ENCODE measurements at places on chromosomes 7 and 10. TPM values are rescaled to one million over a fixed set of nuclear protein-coding genes. Genes with fewer than 3 reads are reported as not detected.

GRCh38 chr7:33039257-33039902 lies 23.2 kb downstream of the NT5C3A start:
- peaks cover 9% of the 10 kb centered on the region for H3K4me1 ChIP-seq
- H3K36me3 ChIP-seq = no peaks in the 10 kb centered on the region
- no peak overlapping the region for H3K27ac ChIP-seq
- H3K4me3 ChIP-seq = peak overlapping the region; percentile 30
- DNase-seq = peak; percentile 31

GRCh38 chr10:132972149-132972985 lies 30.0 kb upstream of the CFAP46 start:
- no peaks in the 10 kb centered on the region for H3K36me3 ChIP-seq
- no peak overlapping the region for H3K27ac ChIP-seq
- H3K4me3 ChIP-seq = no peak overlapping the region
- DNase-seq = no peak
- peaks cover 56% of the 10 kb centered on the region for H3K27me3 ChIP-seq

DNA sequence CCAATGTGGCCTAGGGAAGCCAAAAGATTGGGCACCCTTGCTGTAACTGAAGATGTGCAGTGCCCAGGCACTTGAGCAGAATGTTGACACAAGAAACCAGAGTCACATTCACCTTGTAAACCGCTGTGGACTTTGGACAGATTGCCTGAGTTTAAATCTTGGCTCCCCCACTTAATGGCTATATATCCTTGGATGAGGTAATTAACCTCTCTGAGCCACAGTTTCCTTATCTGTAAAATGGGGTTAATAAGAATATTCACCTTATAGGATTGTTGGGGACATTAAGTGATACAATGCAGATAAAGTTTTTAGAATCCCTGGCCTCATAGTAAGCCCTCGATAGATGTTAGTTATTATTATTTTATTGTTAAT lies 331.0 kb downstream of the LRMDA start:
- H3K27me3 ChIP-seq = no peaks in the 10 kb centered on the region
- no peaks in the 10 kb centered on the region for H3K36me3 ChIP-seq
- H3K4me1 ChIP-seq = no peaks in the 10 kb centered on the region
- DNase-seq = no peak
- H3K4me3 ChIP-seq = no peak overlapping the region

The TCTN3 gene
- 29.0 TPM for total RNA-seq

The ALOX5 gene
- total RNA-seq = not detected

The TBXAS1 gene
- 7.0 TPM for total RNA-seq

The MYPN gene
- 0.39 TPM for total RNA-seq
